ENCODE measurements at places on chromosomes 4 and X.
A peak's percentile ranks its signal among the peaks of the same experiment; 100 is the strongest.

GRCh38 chrX:72142094-72142793, 10.5 kb upstream of the RTL5 start:
- no peak for DNase-seq

- no peak for DNase-seq
Measured at GRCh38 chrX:43878906-43879526, 3.2 kb downstream of the MAOB start.

GRCh38 chr4:110193822-110194761, 4.3 kb downstream of the ELOVL6 start:
- DNase-seq, result peak; percentile 91

DNA sequence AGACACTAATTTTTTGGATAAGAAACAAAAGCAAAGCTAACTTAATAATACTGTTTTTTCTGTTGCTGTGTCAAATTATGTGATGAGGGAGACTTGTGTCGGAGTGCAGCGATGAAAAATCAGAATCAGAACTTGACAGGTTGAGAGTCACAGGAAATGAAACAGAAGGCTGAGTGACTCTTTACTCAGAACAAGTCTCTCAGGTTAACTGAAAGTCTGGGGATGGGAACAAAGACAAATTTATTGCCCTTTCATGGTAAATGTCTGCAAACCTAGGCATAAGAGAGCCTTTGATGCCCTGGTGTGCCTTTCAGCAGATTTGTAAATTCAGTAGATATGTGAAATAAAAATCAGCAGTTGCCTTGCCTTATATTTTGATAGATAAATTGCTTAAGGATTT, 96.0 kb downstream of the ADGRL3 start:
- DNase-seq, result no peak

DNA sequence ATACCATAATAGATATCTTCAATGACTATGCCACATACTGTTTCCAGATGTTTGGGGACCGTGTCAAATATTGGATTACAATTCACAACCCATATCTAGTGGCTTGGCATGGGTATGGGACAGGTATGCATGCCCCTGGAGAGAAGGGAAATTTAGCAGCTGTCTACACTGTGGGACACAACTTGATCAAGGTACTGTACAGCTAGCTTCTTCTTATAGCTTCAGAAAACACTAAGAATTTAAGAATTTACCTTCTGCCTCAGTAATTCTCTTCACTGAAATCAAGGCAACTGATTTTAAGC, 805 bp downstream of the KLB start:
- DNase-seq, result no peak

GRCh38 chr4:80216100-80216761, 18.9 kb downstream of the PRDM8 start:
- no peak for DNase-seq

GRCh38 chr4:17580969-17581368, 4.0 kb downstream of the LAP3 start:
- no peak for DNase-seq

DNA sequence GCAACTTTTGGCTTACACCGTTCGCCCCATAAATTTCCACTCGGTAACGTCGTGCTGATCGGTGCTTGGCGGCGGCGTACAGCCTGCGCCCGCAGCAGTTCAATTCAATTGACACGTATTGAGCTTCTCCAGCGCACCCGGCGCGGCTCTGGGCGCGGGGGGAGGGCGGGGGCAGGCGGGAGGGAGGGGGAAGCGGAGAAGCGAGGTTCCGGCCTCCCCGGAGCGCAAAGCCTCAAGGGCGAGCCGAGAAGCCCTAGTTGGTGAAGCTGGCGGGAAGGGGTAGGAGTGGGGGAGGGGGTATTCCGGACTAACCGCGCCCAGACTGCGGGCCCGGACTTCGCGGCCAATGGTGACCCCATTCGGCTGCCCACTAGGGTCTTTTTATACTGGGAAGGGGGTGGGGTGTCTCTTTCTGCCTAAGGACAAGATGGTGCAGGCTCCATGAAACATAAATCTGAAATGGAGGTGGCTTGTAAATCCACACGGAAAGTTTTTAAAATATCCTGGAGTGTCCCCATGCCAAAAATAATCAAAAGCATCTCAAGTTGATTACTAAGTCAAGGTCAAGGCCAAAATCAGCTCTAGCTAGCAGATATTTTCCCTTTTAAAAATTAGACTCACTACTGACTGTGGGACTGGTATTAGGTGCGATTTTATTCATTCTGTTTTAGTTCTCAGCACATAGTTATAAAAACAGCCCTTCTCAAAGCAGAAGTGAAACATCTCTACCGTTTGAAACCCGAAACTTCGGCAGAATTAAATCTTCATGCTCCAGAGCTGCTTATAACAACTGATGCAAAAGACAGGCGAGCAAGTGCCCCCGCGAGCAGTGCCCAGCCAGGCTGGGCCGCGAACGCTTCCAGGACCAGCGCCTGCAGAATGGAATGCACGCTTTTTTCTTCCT, 1.5 kb upstream of the BCOR start:
- peak; percentile 19 for DNase-seq

GRCh38 chr4:116400480-116400879, 684.9 kb downstream of the TRAM1L1 start:
- peak; percentile 30 for DNase-seq

GRCh38 chr4:150136481-150136880, 58.2 kb downstream of the DCLK2 start:
- DNase-seq, result peak; percentile 44

DNA sequence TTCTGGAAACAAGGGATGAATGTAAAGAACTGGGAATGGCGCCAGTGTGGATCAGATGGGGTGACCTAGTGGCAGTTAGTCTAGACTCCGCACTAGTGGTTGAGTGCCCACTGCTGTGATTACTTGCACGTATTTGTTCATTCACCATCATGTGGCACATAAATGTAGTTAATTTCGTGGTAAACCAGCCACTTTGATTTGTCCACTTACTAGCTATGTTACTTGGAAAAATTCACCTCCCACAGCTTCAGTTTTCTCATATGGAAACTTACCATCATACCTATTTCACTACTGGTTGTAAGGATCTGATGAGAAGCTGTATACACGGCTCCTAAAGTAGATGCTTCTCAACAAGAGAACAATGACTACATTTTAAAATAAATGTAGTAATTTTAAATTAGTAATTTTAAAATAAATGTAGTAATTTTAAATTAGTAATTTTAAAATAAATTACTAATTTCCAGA, 394 bp upstream of the DYNLT3 start:
- no peak for DNase-seq

DNA sequence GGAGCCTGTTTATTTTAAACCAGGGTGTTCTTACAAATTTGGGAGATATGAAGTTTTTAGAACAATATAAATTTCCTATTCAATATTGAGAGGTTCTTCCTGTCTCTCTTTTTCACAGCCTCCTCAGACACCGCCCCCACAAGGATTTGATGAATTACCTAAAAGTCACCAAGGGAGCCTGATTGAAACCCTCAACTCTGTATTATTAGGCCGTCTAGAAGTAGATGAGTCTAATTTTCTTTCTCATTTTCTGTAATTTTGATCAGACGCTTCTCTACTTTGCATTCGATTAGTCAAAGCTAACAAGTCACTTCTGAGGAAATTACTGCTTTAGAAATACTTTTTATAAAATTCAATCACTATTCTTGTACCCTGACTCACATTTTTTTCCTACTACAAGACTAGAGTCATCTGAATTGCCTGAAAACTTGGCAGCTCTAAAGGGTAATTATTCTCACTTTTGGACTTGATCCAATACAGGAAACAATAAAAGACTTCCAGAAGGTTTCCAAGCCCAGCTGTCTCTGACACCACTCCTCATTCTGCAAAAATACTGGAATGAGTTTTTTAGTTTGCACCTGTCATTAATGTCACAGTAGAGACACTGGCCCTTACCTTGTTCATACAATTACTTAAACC, 111.2 kb downstream of the ELOVL6 start:
- peak; percentile 71 for DNase-seq

DNA sequence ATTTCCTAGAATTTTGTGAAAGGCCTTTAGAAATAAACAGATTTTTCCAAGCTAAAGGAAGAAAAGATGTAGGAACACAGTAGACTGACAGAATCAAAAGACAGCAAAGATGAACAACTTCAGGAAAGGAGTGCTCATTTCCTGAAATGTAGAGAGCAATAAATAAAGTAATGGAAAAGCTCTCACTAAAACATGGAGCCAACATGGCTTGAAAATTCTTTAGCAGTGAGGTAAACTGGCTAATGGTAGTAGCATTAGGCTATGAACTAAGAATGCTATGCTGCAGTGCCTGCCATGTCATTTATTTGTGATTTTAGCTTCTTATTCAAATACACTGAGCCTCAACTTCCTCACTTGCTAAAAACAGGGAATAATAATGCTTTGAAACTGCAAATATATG, 108.7 kb downstream of the IQCM start:
- peak; percentile 15 for DNase-seq

- DNase-seq, result no peak
Measured at GRCh38 chr4:54717694-54718093, 59.9 kb downstream of the KIT start.

DNA sequence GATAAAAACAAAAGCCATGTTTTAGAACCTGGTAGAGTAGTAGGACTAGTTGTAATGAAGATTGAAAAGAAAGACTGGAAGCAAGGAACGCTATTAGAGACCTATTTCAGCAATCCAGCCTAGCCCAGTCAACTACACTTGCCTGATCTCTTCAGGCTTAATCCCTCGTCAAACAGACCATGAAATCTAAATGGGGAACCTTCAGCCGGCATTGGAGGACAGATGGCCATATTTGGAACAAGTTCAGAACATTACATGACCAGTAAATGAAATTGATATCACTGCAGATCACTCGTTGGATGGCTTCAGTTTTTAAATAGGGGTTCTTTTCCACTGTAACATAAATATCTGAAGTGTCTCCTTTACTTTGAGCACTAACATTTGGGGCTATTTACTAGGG, 84.8 kb upstream of the WDR44 start:
- DNase-seq, result no peak

DNA sequence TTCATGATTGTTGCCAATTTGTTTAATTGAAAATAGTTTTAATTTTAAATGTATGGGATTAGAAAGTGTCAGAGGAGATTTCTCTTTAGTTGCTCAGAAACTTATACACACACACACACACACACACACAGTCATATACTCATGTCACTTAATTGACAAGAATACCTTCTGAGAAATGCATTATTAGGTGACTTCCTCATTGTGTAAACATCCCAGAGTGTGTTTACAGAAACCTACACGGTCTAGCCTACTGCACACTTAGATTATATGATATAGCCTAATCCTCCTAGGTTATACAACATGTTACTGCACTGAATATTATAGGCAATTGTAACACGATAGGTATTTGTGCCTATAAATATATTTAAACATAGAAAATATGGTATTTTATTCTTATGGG, 1327.4 kb downstream of the FSTL5 start:
- DNase-seq, result no peak

- no peak for DNase-seq
Measured at GRCh38 chr4:74948236-74948635, 15.3 kb downstream of the PARM1 start.

DNA sequence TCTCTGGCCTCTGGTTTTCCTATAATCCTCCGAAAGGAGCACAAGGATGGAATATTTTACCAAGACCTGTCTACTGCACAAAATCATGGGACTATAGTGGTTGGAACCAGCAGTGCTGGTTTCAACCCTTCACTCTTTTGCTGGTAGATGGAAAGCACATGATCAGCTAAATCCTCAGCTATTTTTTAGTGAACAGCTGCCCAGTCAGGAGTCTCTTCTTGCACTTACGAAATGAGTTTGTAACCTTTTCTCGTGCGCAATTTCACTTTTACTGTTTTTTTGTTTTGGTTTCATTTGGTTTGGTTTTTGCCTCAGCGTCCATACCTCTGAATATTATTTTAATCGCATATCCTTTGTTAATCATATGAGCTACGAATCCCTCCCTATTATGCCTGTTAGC, 418.5 kb upstream of the CPEB2 start:
- no peak for DNase-seq

GRCh38 chr4:119646347-119647071, 17.9 kb upstream of the PDE5A start:
- no peak for DNase-seq

DNA sequence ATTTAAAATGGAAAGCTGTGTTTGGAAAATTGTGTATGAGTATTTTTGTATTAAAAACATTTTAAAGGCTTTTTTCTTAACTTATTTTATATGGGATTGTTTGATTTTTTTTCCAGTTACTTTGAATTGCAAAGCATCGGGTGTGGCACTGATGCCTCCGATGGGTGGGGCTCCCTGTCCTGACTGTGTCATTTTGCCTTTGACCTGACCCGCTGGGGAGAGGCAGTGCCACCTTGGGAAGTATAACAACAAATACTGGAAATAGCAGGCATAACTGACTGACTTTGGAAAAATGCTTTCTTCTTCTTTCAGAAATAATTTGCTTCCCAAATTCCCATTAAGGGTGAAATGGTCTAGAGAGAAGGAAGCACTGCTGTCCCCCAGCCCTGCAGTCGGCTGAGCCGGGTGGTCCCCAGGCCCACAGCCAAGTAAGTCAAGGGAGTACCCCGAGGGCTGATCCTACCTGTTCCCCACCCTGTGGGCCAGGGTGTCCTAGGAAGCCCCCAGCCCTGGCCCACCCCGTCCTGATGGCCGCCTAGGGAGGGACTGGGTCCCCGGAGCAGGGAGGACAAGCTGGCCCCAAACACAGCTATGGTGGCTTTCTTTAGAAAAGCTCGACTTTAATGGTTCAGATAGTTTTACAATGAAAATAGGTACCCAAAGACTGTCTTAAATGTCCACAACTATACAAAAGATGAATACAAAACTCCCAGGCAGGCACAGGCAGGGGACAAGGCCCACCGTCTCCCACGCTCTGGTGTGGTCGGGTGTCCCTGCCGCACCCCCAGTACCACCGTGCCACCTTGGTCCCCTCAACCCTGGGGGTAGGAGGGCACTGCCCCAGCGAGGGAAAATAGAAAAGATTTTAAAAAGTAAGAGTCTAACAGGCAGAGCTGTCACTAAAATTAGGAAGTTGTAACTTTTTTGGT, 26.4 kb downstream of the NELFA start:
- DNase-seq, result no peak

DNA sequence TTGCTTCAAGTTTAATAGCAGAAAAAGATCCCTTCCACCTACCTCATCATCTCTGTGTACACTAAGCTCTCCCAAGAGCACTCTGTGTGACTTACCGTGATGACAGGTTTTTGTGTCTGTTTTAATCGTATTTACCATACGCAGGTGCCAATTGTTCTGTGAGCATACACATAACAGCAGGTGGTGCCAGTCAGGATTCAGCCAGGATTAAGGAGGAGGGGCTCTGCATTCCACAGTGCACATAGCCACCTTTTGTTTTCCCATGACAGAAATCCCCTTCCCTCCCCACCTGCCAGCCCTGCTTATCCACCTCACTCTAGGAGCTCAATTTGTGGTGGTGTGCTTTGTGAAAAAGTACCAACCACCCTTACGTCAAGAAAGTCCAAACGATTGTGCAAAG, 14.8 kb downstream of the ANK2 start:
- no peak for DNase-seq

GRCh38 chrX:106725931-106726330, 570 bp upstream of the RNF128 start:
- DNase-seq, result no peak

DNA sequence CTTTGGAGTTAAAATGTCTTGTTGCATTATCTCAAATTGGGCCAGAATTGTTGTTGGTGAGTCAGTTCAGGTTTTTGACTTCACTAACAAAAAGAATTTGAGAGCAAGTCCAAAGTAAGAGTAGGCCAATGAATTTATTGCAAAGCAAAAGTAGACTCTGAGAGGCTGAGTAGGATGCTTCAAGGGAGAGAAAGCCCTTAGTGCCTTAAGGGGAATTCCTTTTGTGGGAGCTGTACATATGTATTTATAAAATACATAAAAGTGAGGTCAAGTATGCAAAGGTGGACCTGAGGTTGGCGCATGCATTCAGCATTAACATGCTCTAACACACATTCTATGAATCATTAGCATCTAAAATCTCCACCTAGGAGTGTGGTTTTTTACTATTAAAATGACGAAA, 565.4 kb downstream of the GRXCR1 start:
- no peak for DNase-seq

Data from HCEC 1CT (cell line).